ENCODE measurements at places on chromosomes 5 and 9.
A peak's percentile ranks its signal among the peaks of the same experiment; 100 is the strongest.

DNA sequence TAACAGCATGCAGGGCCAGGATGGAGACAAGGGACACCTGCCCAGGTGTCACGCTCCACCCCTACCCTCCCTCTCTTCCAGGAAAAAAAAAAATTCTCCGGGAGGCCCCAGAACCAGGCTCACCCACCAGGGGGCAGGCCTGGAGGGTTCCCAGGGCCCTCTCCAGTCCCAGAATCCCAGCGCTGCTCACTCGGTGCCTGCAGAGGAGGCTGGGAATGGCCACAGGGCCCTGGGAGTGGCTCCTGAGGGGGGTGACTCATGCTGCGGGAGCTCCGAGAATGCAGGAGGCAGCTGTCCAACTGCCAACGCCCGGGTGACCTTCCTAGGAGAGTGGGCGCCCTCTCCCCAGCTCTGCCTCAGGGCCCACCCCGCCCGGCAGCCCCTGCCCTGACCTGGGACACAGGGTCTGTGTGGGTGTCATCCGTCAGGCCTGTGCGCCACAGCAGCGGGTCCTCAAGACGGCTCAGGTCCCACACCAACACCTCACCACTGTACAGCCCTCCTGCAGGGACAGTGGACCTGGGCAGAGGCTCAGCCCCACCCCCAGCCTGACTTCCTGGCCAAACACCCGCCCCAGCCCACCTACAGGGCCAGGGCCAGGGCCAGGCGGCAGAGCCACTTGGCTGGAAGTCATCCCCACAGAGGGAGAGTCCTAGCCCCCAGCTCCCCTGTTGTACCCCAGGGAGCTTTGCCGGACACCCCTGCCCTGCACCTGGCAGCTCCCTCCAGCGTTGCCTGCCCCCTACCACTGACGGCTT is 21.2 kb downstream of the DYNC2I2 start:
- DNase-seq, result no peak

- DNase-seq, result no peak
These were observed 3.7 kb downstream of the CD180 start for GRCh38 chr5:67192719-67193438.

DNA sequence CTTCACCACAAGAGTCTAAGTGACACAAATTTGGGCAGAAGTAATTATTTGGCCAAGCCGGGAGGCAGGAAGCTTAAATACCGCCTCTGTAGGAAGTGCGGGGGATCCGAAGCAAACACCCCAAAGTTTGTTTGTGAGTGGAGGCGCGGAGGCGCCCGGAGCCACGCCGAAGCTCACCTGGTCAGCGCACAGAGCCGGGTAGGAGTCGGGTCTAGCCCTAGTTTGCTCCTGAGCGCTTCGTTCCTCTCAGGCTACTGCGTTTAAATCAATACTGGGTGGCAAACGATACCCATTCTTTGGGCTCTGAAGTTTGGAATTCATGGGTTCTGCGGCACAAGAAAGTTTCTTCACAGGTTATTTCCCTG is 855 bp downstream of the MCC start:
- peak; percentile 6 for DNase-seq

- DNase-seq, result no peak
These were observed 7.8 kb upstream of the HSPA9 start for GRCh38 chr5:138582959-138583358.

Measured in stimulated activated naive CD8-positive, alpha-beta T cell treated with anti-CD3 and anti-CD28 coated beads, Interleukin-15, Interleukin-2, amounts not matched to agents 100 U/mL and 50 U/mL, for 24 hours (primary cell).